ENCODE measurements at places on chromosomes 11 and 22. TPM values are rescaled to one million over a fixed set of nuclear protein-coding genes. Genes with fewer than 3 reads are reported as not detected.

Gene SLC7A4
- not detected for total RNA-seq

Gene GAS2L1
- 11.8 TPM for total RNA-seq

Gene MPZL3
- 3.7 TPM for total RNA-seq

Gene MMP27
- not detected for total RNA-seq

Gene CCDC15
- 2.6 TPM for total RNA-seq

Gene TEX12
- total RNA-seq = not detected

Gene UEVLD
- total RNA-seq = 20.0 TPM

Gene MRGPRX1
- total RNA-seq = not detected

Gene SMC1B
- under 0.01 TPM for total RNA-seq

Measured in dermis microvascular lymphatic vessel endothelial cell (primary cell).